Activated T-helper 1 cell treated with anti-CD3 and anti-CD28 coated beads, Interleukin-2, amount 50 U/mL, for 16 hours (primary cell): ENCODE measurements at places on chromosomes 1 and 21.

DNA sequence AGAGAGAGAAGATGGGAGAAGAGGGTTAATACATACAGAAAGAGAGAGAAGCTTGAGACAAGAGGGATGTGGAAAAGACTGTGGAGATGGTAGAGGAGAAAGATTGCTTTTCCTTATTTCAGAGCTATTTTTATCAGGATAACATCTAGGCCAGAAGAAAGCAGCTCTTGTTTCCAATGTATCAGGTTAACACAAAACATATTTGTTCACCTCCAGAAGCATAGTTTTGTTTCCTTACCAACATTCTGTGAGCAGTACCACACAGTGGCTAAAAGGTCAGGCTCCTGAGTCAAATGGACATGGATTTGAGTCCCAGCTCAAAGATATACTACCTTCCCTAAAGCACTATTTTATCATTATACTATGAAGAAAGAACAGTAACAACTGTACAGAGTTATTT is 185.5 kb downstream of the DUSP10 start:
- no peak for DNase-seq

DNA sequence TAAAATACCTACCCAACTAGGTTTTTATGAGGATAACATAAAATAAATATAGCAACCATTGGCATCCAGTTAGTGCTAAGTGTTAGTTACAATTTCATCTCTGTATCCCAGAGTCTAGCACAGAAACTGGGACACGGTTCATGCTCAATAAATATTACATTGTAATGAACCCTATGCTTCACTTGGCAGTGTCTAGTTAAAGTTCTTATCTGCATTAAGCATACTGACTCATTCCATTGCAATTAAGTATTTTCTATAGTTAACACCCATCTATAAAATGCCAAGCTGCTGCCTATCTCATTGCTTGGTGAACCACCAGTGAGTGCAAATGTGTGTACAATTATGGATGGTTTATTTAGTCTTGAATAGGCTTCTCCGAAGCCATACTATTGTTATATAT is 15.2 kb downstream of the CHML start:
- DNase-seq: no peak

- no peak for DNase-seq
Measured at GRCh38 chr21:17848228-17848627, 29.1 kb upstream of the C21orf91 start.

DNA sequence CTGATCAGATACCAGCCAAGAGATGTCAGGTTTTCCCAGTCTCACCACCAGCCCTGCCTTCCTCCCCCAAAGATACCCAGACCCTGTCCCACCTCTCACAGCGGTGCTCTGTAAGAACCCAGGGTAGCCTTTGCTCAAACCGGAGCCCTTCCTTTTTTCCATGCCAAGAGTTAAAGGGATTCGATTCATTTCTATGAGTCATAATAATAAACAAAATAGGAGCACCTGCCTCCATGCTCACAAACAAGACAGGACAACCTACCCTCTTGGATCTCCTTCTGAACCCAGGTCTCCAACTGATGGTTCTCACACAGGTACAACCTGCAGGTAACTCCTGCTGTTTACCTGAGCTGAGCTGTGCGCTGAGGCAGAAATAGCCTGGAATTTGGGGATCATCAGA is 5.9 kb upstream of the ATP1A2 start:
- no peak for DNase-seq

DNA sequence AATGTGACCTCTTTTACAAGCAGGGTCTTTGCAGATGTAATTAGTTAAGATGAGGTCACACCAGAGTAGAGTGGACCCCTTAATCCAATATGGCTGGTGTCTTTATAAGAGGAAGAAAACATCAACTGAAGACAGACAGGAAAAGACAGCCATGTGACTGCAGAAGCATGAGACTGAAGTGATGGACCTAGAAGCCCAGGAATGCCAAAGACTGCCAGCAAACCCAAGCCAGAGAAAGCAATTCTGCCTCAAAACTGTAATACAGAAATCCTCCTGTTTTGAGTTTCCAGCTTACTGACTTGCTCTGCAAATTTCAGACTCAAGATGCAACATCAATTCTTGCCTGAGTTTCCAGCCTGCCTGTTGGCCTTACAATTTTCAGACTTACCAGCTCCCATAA is 17.3 kb downstream of the ENAH start:
- no peak for DNase-seq
